ENCODE measurements at places on chromosomes 5 and 9.

DNA sequence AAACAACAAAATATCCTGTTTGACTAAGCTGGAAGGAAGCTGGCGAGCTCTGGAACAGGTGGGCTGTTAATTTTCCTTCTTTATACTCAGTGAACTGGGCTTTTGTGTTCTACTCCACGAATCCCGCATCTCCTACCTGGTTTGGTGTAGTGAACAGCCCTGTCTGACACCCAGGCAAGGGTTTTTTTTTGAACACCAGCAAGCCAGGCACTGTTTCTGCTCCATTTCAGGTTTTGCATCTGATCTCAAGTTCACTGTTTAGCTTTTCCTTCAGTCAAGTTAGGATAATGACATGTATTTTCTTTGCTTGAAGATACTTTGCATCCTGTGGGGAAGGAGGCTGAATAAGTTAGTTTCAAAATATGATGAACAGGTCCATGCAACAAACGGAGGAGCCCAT, 204.5 kb downstream of the SEMA6A start:
- no peak for DNase-seq

DNA sequence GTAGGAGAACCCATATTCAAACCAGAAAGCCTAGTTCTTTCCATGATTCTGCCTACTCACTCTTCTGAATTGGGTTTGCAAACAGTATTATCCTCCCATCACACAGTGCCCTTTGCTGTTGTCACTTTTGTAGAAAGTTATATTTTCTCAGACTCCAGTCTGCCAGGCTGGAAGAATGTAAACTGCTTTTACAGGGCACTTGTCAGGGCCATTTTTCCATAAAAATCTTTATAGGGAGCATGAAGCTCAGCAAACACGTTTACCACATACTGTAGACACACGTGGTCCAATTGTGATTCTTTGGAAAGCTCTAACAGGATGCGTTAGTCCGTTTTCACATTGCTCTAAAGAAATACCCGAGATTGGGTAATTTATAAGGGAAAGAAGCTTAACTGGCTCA, 204.0 kb downstream of the KCNN2 start:
- no peak for DNase-seq

GRCh38 chr5:136040746-136041415, 12.1 kb downstream of the TGFBI start:
- peak; percentile 63 for DNase-seq

- no peak for DNase-seq
These were observed 283.6 kb downstream of the TMEM232 start for GRCh38 chr5:110442856-110443255.

- DNase-seq, result peak; percentile 37
These were observed 639 bp downstream of the EHMT1 start for GRCh38 chr9:137619240-137620047.

- DNase-seq, result no peak
These were observed 6.0 kb upstream of the NSMF start for GRCh38 chr9:137465000-137465719.

DNA sequence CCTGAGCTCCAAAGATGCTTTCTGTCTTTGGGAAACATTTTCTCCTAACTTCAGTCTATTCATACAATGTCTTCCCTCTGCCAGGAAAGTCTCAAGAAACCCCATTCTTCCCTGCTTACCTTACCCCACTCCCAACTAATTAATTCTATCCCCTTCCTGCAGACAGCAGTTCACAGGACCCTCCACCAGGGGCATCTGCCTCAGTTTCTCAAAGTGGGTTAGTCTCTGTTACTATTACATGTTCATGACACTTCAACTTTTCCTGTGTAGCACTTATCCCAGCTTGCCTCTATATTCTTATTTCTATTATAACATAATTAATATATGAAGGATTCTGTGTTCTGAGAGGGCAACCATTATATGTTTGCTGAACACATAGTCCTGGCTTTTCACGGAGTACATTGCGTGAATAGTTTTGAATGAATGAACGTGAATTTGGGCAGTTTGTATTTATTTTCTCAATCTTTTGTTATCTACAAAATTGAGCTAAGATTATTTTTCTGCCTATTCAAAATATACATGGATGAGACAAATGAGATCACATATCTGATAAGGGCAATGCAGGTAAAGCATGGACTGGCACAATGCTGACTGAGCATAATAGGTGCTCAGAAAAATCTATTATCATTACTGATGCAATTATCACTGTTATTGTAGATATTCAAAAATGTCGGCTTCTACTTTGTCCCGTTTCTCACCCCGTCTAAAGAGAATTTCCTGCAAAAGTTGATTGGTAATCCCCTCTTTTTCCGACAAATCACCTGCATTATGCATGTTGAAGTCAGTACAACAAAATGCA, 341.1 kb downstream of the BRINP1 start:
- DNase-seq, result no peak

DNA sequence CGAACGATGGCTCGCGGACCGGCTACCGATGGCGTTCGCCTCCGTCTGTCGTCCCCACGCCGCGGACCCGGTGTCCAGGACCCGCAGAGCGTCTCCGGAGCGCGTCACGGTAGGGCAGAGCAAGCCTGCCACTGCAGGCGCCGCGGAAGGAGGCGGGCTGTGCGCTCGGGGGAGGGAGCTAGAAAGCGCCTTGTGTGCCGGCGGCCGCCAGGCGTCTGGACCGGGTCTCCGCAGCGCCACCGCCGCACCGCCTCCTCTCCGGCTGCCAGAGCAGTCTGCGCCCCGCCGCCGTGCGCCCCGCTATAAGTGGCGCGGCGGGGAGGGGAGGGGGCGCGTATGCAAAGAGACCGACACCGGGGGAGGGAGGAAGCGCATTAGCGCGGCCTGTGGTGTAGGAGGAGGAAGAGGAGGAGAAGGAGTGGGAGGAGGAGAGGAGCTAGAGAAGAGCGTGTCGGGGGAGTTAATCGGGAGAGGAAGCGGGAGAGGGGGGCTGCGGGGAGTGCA, at the start of gene ENC1:
TSS of gene ENC1 (minus strand) at position 279 of the 504 bp plus-strand sequence. CDS start 4,243 bp downstream, outside the sequence.
- DNase-seq, result peak; percentile 90

Measured in LoVo (cell line).